ENCODE measurements at places on chromosomes 11 and 22.

DNA sequence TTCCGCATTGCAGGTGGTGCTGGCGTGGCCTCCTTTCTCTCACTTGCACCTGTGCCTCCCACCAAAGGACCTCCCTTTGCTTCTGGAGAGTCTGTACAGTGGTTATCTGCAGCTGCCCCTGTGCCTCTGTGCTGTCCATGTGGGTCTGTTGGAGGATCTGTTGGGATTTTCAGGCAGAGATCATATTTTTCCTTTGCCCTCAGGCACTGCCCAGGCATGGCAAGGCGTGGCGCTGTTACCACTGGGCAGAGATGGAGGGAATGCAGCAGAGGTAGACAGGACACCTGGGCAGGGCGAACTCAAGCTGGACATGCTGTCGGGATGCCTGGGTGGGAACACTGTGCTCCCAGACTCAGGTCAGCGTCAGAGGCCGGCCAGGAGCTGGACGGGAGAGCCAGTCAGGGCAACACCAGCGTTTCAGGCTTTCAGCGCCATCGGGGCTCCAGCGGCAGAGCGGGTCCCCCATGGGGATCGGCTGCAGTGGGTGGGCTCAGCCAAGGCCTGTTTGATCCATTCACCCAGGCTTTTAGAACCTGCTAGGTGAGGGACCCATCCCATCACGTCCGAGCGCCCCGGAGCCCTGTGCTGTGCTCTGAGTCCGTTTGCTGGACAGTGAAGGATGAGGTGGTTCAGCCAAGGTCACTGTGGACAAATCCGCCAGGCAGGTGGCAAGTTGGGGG lies 718.9 kb downstream of the BRD1 start:
- DNase-seq = no peak

DNA sequence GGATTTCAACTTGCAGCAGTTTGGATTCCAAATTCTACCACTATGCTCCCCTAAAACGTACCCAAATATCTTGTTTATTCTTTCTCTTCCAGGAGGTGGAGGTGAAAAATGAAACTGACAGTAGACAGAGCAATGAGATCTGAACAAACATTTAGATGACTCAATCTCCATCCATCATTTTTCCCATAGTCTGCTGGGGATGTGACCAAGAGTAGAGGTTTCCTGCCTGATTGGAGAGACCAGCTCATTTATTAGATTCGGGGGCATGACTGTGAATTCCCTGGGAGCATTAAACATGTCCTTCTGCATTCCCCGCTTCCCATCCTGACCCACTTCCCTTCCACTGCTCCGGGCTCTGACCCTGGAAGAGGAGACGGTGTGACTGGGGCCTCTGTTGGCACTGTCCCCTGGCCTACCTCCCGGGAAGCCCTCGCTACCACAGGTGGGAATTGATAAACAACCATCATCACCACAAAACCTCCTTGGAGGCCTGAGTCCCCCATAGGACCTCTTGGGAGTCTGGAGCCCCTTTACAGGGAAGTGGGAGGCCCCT lies 20.3 kb downstream of the DKK3 start:
- DNase-seq = no peak

GRCh38 chr11:67614730-67615714 lies 8.3 kb downstream of the NDUFV1 start:
- peak; percentile 34 for DNase-seq

DNA sequence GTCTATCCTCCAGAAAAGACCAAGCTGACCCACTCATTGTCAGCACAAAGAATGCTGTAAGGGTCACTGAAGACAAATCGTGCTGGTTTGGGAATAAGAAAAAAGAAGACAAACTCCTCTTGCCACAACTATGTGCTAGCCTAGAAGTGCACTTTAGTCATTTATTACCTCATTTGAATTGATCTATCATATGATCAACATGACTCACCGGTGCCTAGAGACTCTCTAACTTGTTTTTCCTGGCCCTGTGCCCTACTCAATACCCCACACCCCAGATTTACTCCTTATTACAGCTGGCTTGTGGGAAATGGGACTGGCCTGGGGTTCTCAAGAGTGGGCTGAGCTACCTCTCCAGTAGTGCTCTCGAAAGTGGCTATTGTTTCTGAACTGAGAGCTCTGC lies 35.9 kb upstream of the HORMAD2 start:
- no peak for DNase-seq

DNA sequence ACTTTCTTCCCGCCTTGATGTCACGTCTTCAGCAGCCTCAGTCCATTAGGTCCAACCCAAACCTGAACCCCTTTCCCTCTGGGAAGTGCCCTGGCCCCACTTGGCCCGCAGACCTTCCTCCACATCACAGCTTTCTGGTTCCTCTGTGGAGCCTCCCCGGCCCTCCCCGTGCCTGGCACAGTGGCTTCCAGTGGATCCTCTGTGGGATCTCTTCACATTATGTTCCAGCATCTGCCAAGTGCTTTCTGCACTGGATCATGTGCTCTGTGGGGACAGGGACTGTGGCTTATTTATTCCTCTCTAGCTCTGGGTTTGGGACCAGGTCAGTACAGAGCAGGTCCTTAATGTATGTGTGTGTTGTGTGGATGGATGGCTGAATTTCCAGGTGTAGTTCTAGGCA lies 30.9 kb downstream of the POLR3H start:
- DNase-seq = no peak
